ENCODE measurements at places on chromosomes 5 and 9. TPM values are rescaled to one million over a fixed set of nuclear protein-coding genes. Genes with fewer than 3 reads are reported as not detected.

PDE8B gene
- total RNA-seq: not detected

AK8 gene
- total RNA-seq: not detected

PAEP gene
- not detected for total RNA-seq

GMCL2 gene
- total RNA-seq: not detected

DNA sequence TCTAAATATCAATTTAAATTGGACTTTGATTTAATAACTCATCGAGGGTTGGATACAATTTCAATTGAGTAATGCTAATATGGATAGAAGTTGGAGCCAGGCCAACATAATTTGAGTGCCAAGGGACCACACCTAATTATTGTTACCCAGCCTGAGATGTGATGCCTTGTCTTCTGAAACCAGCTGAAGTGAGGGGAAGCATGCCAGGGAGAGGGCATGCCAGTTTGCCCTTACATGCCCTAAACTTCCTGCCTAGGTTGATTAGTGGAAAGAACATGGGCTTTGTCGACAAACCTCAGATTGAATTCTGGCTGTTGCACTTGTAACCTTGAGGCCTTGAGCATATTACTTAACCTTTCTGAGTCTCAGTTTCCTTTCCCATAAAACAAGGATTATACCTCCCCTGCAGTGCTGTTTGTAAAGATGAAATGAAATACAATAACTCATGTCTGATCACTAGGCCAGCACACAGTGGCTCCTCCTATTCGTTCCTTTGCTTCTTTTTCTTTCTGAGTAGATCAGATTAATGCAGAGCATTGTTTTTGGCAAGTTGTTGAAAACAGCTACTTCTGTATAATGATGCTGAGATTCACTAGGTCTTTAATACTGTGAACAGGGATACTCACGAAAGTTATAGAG, 412.8 kb downstream of the TLE4 start:
- DNase-seq: no peak
- no peaks in the 10 kb centered on the region for H3K4me1 ChIP-seq
- no peak overlapping the region for H3K4me3 ChIP-seq
- no peak overlapping the region for H3K27ac ChIP-seq
- H3K27me3 ChIP-seq: no peaks in the 10 kb centered on the region

DNA sequence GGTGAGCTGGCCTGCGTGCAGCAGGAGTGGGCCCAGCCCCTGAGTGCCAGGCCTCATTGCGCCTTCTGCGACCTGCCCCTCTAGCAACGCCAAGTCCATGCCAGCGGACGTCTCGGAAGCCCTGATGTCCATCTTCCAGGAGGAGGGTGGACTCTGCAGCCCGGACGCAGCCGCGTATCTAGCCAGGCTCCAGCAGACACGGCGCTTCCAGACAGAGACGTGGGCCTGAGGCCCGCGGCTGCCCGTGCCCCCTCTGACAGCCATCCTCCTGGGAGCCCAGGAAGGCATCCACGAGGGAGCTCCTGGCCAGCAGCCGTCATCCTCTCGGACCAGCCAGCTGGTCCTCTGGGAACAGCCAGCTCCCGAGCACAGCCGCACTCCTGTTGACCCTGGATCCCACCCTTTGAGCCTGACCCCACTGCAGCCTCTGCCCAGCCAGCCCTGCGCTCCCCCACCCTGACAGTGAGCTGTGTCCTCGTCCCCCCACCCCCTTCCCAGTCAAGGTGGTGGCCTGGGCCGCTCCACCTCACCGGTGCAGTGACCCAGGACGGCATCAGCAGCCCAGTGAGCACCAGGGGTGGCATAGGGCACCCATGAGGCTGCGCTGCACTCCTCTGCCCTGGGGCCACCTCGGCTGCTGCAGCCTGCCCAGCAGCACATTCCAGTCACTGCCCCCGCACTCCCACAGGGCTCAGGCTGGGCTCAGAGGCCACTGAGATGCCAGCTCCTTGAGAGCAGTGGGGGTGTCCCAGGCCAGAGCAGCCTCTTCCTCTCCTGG, 5.7 kb downstream of the RNF208 start:
- H3K4me3 ChIP-seq: no peak overlapping the region
- H3K27me3 ChIP-seq: no peaks in the 10 kb centered on the region
- no peaks in the 10 kb centered on the region for H3K36me3 ChIP-seq

- no peaks in the 10 kb centered on the region for H3K4me1 ChIP-seq
- no peak for DNase-seq
- H3K27ac ChIP-seq: no peak overlapping the region
- H3K4me3 ChIP-seq: no peak overlapping the region
- H3K36me3 ChIP-seq: no peaks in the 10 kb centered on the region
Observed at GRCh38 chr5:179336126-179336870, 9.0 kb downstream of the ADAMTS2 start.

GRCh38 chr5:80989883-80990282, 29.7 kb downstream of the RASGRF2 start:
- no peaks in the 10 kb centered on the region for H3K36me3 ChIP-seq
- no peak for DNase-seq
- no peaks in the 10 kb centered on the region for H3K4me1 ChIP-seq
- no peak overlapping the region for H3K4me3 ChIP-seq

GRCh38 chr9:117375956-117376355, 38.9 kb downstream of the ASTN2 start:
- no peak overlapping the region for H3K4me3 ChIP-seq
- H3K36me3 ChIP-seq: no peaks in the 10 kb centered on the region
- H3K4me1 ChIP-seq: no peaks in the 10 kb centered on the region
